ENCODE measurements at places on chromosomes 13 and 19.

DNA sequence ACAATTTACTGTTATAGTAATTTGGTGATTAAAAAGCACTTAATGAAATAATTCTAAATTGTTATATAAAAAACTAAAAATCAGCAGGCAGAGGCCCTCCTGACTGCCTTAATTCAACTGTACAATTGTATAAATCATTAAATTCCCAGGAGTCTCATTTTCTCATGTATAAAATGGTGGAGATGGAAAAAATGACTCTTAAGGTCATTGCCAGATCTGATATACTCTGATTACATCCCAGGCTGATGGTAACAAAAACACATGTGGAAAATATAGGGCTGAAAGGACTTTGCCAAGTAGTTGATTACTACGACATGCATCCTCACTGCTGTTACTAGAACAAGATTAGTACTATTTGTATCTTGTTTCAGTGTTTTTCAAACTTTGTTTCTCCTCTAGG, 1020.0 kb upstream of the SLC10A2 start:
- no peak for DNase-seq

- DNase-seq: no peak
These were observed 16.1 kb downstream of the CKM start for GRCh38 chr19:45306518-45307027.

DNA sequence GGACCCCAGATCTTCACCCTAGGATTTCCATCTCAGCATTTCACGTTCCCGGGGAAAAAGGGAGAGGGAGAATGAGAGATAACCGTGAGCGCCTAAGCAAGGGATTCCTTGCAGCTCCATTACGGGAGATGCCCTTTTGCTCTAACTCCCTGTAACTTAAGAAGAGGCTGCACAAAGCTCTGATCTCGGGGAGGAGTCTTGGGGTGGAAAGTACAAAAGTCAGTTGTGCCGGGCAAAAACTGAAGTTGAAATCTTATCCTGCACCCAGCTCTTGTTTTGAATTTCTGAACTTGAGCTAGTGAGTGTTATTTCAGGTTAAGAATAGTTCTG, 256.4 kb upstream of the SOX21 start:
- no peak for DNase-seq

- DNase-seq: no peak
These were observed 43.2 kb downstream of the CCNA1 start for GRCh38 chr13:36475468-36475867.

GRCh38 chr13:50153401-50153800, 138.2 kb downstream of the KCNRG start:
- no peak for DNase-seq
